ENCODE measurements at places on chromosomes 4 and X. TPM values are rescaled to one million over a fixed set of nuclear protein-coding genes. Genes with fewer than 3 reads are reported as not detected.

GUCY1A1 gene
- total RNA-seq, result 1.9 TPM

DNA sequence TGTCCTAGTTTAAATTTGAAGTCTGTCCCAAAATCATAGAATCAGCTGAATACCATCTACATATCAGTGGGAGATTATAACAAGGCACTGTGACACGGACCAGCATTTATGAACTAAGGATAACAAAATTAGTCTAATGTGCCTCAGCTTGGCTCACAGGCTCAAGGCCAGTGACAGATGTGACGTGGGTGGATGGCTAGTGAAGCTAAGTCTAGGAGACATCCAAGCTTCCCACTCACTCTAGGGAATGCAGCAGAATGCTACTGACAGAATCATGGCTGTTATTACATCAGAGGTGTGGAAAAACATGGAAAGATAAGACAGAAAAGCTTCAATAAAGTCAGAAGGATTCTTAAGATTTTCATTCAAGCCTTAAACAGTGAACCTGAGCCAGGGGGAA lies 329.9 kb downstream of the NAF1 start:
- DNase-seq, result no peak
- H3K27me3 ChIP-seq, result no peaks in the 10 kb centered on the region
- H3K4me3 ChIP-seq, result no peak overlapping the region
- no peak overlapping the region for H3K27ac ChIP-seq

RTL3 gene
- not detected for total RNA-seq

DNA sequence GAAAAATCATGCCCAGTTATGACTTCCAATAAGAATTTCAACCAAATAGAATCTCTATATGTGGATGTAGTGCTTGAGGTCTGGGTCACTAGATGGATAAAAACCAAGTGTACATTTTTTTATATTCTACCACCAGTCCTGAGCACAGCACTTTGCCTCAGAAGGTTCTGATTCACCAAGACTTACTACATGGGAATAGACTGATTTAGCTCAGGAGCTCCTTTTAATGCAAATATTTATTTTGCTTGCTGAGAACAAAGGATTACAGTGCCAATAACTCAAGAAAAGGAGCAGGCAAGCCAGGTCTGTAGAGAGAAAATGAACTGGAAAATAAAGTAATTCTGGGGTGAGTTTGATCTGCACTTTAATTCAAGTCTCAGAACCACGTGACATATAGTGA lies 6.4 kb upstream of the XK start:
- H3K4me3 ChIP-seq, result no peak overlapping the region
- DNase-seq, result no peak
- no peaks in the 10 kb centered on the region for H3K27me3 ChIP-seq
- no peaks in the 10 kb centered on the region for H3K4me1 ChIP-seq
- no peaks in the 10 kb centered on the region for H3K36me3 ChIP-seq

GRCh38 chrX:103789004-103789403 lies 12.4 kb downstream of the PLP1 start:
- no peak overlapping the region for H3K27ac ChIP-seq
- H3K27me3 ChIP-seq, result no peaks in the 10 kb centered on the region
- H3K4me1 ChIP-seq, result no peaks in the 10 kb centered on the region

NAP1L3 gene
- total RNA-seq, result 2.4 TPM

ETDB gene
- total RNA-seq, result not detected

- peaks cover 11% of the 10 kb centered on the region for H3K27me3 ChIP-seq
- H3K4me3 ChIP-seq, result no peak overlapping the region
- H3K4me1 ChIP-seq, result no peaks in the 10 kb centered on the region
Measured at GRCh38 chr4:76626686-76627465, 191.8 kb downstream of the SHROOM3 start.

Measured in CD4-positive, CD25-positive, alpha-beta regulatory T cell (primary cell).